ENCODE measurements at places on chromosomes 7 and 10.
A peak's percentile ranks its signal among the peaks of the same experiment; 100 is the strongest.

DNA sequence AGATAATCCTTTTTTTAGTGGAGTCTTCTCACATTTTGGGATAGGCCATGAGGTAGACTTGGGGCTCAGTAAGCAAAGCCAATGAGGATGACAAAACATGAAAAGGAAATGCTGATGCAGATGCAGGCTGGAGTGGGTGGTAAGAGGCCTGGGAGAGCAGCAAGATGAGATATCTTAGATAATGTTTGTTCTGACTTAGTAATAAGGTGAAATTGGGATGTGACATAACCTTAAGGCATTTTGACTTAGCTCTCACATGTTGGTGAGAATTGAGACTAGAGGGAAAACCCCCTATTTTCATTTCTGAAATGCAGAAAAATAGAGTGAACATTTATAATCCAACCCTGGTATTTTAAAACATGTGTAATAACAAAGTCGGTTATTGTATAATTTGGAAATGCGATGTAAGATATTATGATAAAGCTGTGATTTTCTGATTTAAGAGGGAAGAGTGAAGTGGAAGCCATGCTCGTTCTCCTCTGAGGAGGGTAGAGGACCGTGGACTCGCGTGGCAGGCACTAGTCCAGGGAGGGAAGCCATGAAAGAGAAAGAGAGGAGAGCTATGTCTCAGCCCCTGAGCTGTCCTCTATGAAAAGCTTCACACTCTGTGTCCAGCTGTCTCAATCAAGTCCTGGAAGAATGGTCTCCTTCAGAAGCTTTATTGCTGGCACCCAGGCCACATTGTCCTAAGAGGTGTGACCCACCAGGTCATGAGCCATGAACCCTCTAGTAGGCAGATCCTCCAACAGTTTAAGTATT is 57.3 kb downstream of the ST7 start:
- no peak for DNase-seq

DNA sequence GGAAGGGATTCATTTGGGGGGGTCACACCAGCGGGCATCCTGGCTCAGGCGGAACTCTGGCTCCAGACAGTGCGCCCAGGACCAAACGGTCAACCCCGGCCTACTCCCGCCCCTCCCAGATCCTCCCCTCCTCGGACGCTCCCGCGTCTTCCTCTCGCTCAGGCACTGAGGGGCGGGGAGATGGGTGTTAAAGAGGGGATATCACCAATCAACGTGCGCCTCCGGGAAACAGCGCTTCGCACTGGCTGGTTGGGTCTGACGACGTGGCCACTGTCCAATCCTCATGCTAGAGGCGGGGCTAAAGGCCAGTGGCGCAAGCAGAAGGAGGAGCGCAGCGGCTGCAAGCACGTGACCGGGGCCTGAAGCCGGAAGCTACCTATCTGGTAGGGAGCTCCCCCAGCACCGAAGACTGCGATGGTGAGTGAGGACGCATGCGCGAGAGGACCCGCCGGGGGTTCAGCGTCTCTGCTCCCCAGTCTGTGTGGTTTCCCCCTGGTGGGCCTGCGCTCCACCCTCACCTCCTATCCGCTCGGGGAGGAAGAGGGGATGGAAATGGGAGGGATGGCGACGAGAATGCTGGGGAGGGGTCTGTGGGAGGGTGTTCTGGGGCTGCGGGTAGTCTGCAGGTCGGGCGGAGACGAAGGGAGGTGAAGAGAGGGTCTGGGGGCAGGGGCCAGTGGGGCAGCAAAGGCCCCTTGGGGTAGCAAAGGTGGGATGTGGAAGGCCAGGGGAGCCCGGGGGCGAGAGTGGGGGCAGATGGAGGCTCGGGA is at the start of gene LAMTOR4:
LAMTOR4 (plus strand) TSS at position 360 of the 770 bp plus-strand sequence; CDS start at position 415, 55 bp downstream.
- peak; percentile 93 for DNase-seq

DNA sequence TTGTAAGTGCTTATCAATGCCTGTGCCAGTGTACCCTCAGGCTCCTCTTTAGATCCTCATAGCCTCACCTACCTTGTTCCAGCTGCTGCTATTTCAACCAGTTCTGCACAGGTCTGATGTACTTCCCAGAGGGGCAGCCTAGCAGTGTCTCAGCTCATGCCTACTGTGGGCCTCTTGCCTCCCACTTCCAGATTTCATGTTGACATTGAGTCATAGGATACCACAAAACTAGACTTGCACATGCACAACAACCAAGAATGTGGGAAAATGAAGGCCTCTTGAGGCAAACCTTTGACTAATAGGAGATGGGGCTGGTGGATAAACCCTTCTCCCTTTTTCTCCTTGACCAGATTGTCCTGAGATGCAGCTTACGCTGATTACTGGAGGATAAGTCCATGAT is 31.0 kb downstream of the PON3 start:
- no peak for DNase-seq

GRCh38 chr7:102421706-102422240 is 11.6 kb upstream of the ORAI2 start:
- no peak for DNase-seq

DNA sequence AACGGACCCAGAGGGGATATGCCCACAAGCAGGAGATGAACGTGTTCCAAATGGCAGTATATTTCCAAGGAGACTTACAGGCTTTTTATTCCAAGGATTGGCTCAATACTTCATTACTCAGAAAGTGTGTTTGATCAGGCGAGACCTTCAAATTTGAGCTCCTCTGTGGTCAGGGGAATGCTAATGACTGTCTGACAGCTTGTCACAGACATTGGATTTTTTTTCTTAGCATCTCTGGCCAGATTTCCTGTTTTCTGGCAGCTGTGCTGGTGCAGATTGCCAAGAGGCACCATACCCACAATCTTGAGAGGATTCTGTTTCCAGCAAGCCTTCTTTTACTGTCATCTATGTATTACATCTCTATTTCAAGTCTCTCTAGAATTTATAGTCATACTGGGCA is 93.8 kb downstream of the C1GALT1 start:
- DNase-seq: no peak

- DNase-seq: no peak
Observed at GRCh38 chr7:91351374-91351773, 87.1 kb downstream of the FZD1 start.

DNA sequence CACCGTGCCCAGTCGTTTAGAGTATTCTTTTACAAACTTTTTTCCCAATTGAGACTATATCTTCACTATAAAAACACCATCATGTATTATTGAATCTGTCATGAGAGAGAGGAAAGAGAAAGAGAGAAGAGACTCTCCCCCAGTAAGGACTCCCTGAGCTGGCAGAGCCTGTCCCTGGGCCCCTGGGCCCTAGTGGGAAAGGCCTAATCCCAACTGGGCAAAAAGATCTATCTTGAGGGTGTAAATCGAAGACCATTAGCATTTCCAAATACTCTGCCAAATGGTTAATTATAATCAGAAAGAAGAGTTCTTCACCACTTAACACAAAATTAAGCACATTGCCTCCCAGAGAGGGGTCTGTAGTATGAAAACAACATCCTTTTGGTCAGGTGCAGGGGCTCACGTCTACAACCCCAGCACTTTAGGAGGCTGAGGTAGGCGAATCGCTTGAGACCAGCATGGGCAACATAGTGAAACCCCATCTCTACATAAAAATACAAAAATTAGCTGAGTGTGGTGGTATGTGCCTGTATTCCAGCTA is 108.2 kb downstream of the SKIDA1 start:
- DNase-seq: no peak
